ENCODE measurements at places on chromosomes 2 and 18.

DNA sequence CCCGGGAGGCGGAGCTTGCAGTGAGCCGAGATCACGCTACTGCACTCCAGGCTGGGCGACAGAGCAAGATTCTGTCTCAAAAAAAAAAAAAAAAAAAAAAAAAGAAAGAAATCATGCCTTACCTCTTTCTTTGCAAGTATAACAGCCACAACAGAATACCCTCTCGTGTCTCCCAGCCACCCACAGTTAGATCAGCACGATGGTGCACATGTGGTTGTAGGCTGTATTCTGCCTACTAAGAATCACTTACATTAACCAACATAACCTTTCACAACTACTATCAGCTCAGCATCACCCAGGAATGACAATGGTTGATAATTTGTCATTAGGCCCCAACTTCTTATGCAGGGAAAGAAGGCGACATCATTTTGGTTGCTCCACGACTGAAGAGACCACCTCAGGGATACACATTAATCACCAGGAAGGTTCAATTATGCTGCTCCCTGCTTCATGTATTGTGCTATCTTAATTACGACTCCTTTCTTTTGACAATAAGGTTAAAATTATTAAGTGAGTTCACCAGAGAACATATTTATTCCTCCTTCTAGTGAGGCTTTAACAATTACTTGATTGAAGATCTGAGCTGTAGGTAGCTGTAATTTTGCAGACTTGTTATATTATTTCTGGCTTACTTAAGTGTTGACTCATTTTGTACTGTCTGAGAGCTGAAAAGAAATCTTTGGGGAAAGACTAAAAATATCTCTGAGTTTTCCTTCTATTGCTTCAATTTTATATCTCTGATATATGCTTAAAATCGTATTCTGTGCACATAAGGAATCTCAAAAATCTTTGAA, 120.1 kb downstream of the LRP1B start:
- DNase-seq: no peak

DNA sequence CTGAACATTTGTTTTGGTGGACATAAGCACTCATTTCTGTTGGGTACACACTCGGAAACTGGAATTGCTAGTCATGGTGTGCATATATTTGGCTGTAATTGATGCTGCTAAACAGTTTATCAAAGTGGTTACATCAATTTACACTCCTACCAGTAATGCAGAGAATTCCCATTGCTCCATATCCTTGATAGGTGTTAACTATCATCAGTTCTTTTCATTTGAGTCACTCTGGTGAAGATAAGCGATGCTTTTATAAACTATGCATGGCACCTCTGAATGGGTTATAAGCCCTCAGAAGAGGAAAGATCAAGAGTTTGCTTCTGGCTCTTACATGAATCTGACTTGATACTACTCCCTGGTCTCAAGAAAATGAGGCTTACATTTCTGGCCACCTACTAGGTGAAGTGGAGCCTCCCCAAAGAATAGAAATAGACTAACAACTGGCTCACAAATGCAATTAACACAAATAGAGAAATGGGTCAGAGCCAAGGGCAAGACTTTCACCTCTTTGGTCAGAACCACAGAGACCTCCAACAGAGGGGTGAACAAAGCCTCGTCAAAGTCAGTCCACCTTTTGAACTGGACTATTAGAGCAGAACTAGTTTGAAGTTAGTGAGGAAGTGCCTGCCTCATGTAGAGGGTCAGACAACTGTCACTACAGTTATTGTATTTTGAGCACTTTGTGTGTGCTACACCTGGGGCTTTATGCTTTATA, 15.0 kb upstream of the STK17B start:
- no peak for DNase-seq

DNA sequence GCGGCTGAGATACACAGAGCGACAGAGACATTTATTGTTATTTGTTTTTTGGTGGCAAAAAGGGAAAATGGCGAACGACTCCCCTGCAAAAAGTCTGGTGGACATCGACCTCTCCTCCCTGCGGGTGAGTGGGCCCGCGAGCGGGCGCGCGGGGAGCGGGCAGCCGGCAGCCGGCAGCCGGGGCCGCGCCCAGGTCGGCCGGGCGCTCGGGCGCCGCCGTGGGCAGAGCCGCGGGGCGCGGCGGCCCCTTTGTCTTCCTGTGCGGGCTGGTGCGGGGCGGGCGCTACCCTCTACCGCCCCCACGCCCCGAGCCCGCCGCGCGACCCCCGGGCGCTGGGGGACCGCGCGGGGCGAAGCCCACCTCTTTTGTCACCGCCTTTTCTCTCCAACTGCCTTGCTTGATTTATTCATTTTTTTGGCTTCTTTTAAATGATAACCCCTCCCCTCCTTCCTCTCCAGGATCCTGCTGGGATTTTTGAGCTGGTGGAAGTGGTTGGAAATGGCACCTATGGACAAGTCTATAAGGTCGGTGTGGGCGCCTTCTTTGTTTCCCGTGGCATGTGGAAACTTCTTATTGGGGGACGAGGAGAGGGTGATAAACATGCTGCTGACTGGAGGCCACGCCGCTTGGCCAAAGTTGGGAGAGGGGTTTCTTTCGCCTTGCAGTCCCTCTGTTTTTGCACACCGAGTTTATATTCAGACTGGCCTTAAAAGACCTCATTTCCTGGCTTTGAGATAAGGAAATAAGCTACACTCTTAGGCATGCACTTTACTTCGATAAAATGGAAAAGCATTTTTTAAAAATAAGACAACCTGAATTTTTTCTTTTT, 722 bp downstream of the MAP4K4 start:
- no peak for DNase-seq

- DNase-seq: no peak
These were observed 31.4 kb downstream of the C18orf54 start for GRCh38 chr18:54389143-54389505.

GRCh38 chr2:229673676-229674075, 40.7 kb downstream of the DNER start:
- no peak for DNase-seq

Data from activated T-helper 1 cell treated with anti-CD3 and anti-CD28 coated beads, Interleukin-2, amount 50 U/mL, for 16 hours (primary cell).